ENCODE measurements at places on chromosomes 6 and 20.

DNA sequence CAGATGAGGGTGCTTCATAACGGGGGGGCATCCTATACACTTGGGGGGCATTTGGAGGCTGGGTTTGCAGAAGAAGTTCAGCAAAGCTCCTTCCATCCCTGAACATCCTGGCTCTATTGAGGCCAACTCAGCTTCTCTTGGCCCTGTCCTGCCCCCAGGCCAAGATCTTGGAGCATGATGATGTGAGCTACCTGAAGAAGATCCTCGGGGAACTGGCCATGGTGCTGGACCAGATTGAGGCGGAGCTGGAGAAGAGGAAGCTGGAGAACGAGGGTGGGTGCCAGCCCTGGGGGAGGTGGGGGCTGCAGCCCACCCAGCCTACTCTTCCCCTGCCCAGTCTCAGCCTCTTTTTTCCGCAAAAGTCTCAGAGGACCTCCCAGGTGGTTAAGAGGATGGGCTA is 17.2 kb downstream of the GDAP1L1 start:
- no peak for DNase-seq

DNA sequence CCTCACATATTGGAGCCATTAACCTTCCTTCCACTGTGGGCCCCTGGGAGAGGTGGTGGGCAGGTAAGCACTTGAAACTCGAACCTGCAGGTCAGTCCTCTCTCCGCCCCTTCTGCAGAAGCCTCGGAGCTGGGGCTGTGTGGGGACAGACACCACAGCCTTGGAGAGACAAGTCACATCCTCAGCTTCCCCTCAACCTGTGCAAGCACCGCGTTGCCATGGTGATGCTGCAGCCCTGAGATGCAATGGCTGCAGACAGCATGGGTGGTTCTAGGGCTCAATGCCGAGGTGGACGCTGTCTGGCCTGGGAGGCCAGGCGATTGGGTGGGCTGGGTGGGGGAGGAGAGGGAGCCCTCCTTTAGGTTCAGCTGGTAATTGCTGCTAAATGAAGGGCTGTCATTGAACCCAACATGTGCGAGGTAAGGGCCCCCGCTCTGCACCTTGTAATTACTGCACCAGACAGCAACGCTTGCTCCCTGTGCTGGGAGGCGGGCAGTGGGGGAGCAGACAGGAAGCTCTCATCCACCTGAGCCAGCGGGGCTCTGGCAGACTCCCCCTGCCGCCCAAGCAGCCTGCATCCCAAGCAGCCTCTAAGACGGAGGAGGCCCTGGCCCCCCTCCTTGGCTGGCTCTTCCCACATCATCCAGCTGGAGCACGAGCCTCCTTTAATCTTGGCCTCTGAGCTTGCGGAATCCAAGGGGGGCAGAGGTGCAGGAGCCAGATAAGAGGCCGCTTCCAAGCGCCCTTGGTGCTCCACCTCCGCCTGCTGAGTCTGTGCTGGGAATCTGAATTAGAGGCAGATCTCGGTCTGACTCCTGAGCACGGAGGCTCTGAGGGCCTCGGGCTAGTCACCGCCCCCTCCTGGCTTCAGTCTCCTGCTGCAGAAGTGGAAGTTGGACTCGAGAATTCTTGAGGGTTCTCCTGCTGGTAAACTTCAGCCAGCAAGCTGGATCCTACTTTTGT is 39.8 kb upstream of the CDH22 start:
- no peak for DNase-seq

DNA sequence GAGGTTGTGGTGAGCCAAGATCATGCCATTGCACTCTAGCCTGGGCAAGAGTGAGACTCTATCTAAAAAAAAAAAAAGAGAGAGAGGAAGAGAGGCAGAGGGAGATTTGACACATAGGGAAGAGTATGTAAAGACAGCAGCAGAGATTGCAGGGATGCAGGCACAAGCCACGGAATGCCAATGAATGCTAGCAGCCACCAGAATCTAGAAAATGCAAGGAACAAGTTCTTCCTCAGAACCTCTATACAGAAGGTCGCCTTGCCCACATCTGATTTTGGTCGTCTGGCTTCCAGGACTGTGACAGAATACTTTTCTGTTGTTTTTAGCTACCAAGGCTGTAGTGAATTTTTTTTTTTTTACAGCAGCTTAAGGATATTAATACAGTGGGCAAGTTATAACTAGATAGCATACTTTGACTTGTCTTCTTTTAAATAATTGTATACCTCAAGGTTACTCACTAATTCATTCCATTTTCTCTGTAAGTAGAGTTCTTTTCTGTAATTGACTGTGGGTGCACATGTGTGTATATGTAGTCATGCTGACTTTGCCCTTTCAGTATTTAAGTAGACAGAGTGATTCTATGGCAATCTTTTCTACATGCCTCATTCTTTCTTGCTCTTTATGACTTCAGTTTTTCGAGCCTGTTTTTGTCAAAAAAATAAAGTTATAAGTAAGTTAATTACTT is 402.2 kb downstream of the GJA1 start:
- DNase-seq: no peak

DNA sequence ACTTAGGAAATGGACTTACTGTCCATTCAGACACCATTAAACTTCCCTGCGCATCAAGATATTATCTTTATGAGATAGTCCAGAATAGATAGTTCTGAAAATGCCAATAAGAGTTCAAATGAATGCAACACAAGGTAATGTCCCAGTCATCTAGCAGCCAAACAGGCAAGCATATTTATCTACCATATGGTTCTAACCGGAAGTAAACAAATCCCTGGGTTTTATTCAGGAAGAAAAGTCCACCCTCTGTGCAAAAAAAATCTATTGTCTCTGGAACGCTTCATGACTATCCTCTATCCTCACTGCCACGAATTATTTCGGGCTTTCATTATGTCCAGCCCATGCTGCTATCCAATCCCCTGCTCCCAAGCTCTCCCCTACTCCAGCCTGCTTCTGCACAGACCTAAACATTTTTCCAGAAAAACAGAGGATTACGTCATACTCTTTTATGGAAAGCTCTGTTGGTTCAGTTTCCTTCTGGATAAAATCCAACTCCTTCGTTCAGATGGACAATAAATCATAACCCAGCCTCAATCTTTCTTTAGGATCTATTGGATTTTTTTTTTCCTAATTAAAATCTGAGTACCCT is 11.4 kb downstream of the PPIL6 start:
- no peak for DNase-seq

DNA sequence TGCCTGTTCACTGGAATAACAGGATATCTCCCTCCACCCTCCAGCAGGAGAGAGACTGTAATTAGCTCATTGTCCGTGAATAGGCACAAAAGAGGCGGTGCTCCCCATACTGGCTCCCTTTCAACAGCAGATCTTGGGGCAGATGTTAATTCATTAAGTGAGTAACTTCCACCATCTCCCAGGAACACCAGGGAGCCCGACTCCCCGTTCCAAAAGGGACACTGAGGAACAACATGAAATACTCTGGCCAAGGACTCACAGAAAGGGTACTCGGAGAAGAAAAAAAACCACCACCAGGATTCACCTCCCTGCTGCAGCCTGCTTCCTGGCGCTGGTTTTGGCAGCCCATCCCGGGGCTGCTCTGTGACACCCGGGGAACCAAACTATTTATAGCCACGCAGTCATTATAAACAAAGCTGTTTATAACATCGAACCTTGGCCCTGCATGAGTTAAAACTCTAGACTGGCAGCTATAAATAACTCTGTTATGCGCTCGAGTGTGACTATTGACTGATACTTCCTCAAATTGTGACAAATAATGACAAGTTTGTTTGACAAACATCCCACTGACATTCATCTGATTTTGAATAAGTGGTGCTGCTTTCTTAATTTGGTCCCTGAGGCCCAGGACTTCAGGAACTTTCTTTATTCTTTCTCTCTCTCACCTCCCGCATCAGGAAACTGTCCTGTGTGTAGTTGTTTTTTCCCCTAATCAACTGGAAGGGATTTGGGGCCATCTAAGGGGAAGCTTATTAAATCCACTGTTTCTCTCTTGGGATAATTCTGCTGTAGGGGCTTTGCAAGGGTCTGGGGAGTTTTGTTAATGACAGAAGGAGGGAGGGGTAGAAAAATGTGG is 521.6 kb downstream of the CD83 start:
- DNase-seq: peak; percentile 31

DNA sequence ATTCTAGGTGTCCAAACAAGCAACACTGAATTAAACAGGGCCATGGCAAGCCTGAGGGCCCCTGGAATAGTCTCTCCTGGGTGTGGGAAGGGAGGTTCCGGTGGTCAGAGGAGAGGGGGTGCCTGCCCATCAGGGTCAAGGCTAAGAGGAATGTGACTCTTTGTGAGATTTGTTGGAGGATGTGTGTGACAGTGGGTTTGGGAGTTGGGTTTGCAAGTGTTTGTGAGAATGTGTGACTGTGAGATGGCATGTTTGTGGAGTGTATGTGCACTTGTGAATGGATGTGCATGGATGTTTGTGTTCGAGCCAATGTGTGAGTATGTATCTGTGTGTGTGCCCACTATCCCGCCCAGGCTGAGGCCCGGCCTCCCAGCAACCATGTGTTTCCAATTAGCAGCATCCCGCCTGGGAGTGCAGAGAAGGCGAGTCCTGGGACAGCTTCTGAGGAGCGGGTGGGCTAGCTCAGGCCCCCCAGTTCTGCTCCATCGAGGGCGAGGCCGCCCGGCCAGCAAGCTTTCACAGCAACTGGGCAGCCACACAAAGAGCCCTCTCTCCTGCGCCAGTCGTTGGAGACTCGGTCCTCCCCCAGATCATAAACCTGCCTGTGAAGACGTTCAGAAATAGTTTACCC is 12.6 kb downstream of the FOXC1 start:
- DNase-seq: no peak

GRCh38 chr6:78966542-78966941 is 99.2 kb downstream of the IRAK1BP1 start:
- no peak for DNase-seq

GRCh38 chr6:157880534-157880933 is 57.5 kb downstream of the SNX9 start:
- no peak for DNase-seq

- DNase-seq: no peak
Measured at GRCh38 chr6:96522465-96523009, 931 bp downstream of the UFL1 start.

- no peak for DNase-seq
Measured at GRCh38 chr20:61968932-61969331, 96.7 kb downstream of the TAF4 start.

- no peak for DNase-seq
Measured at GRCh38 chr6:46719099-46719498, 16.1 kb downstream of the PLA2G7 start.

DNA sequence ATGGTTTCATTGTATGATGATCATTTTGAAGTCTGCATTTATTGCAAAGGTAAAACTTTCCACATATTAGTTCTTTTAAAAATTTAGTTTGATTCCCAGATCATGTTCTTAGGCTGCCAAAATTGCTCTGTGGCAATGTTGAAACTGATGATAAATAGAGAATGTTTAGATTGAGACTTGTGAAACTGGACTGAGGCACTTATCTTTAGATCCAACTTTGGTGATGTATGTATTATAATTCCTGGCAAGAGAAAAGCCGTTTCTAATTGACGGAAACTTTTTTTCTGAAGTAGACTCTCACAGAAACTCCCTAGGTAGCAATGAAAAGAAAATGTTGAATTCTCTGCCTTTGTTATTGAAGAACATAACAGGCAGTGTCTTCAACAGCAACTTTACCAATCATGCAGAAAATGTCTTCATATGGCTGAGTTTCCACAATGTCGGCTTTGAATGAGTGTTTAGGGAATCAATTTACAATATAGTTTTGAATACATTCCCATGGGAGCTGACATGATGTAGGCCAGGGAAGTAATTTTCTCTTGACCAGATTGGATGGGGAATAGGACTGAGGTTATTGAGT is 456.2 kb downstream of the CD109 start:
- DNase-seq: no peak

DNA sequence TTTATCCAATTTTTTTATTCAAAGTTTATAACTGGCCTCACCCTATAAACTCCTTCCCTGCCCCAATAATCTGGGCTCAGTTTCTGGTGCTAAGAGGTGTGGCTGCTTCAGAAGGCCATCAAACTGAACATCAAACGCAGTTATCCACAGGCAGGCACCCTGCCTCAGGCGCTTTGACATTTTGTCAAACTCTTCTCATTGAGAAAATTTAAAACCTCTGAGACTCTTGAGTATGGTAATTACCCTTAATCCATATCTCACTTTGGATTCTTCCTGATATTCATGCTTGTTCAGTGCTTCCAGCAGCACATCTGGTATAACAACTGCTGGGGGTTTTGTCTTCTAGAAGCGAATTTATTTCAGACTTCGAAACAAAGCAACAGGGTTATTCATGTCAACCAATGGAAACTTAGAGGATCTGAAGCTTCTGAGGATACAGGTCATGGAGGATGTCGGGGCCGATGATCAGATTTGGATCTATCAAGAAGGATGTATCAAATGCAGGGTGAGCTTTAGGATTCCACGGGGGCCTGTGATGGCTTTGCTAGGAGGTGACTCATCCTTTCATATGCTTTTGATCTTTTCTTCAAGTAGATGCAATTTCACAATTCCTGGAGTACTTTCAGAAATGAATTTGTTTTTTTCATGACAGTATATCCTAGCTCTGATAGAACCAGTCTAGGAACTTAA is 68.2 kb downstream of the RTN4IP1 start:
- DNase-seq: no peak

- no peak for DNase-seq
Measured at GRCh38 chr20:40563296-40563950, 125.6 kb downstream of the MAFB start.

GRCh38 chr20:62837790-62838127 is 20.9 kb downstream of the COL9A3 start:
- DNase-seq: no peak

DNA sequence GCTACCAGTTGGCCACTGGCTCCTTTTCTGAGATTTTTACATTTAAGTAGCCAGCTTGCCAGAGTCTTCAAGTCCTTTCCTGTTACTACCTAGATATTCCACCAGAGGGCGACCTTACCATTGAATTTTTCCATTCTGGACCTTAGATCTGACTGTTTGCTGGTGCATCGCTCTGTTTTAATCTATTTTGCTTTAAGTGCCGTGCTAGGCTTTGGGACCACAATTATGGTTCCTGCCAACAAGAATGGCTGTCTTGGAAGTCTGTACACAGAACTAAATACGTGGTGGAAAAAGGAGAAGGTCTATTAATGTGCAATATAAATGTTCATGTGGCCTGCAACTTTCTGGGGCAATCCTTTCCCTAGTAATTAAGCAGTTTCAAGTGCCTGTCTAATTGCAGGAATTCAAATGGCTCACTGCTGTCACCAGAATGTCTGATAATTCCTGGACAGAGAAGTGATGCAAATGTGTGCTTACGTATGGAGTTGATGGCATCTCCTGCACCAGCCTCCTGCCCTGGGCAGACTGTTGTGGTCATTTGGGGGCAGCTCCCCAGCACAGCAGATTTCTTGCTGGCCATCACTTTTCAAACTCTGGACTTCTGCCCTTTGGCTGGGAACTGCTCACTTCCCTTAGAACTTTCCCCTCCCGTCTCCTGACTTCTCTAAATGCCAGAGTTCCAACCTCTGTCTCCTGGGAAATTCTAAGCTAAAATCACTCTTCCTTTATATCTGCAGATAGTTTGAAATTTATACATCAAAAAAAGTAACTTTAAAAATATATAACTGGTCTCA is 5.6 kb upstream of the HLA-DOA start:
- DNase-seq: peak; percentile 63

- no peak for DNase-seq
Measured at GRCh38 chr6:117346142-117346930, 79.4 kb downstream of the ROS1 start.

- DNase-seq: no peak
Measured at GRCh38 chr6:81766482-81767069, 14.1 kb upstream of the TENT5A start.

Measured in NCI-H1436 (cell line).